ENCODE measurements at places on chromosomes 16 and 17. TPM values are rescaled to one million over a fixed set of nuclear protein-coding genes. Genes with fewer than 3 reads are reported as not detected.

Gene PIRT
- total RNA-seq, result not detected

Gene CES5A
- not detected for total RNA-seq

Gene MYL4
- not detected for total RNA-seq

Gene PHOSPHO1
- not detected for total RNA-seq

Gene TLCD3A
- total RNA-seq, result 31.1 TPM

Gene OR1E2
- not detected for total RNA-seq

Gene LAT
- total RNA-seq, result 0.09 TPM

Gene IGF2BP1
- 3.4 TPM for total RNA-seq

Gene CACNG1
- not detected for total RNA-seq

Gene TEKT5
- not detected for total RNA-seq

Gene RPH3AL
- total RNA-seq, result 16.2 TPM
